ENCODE measurements at places on chromosomes 2 and 18.

DNA sequence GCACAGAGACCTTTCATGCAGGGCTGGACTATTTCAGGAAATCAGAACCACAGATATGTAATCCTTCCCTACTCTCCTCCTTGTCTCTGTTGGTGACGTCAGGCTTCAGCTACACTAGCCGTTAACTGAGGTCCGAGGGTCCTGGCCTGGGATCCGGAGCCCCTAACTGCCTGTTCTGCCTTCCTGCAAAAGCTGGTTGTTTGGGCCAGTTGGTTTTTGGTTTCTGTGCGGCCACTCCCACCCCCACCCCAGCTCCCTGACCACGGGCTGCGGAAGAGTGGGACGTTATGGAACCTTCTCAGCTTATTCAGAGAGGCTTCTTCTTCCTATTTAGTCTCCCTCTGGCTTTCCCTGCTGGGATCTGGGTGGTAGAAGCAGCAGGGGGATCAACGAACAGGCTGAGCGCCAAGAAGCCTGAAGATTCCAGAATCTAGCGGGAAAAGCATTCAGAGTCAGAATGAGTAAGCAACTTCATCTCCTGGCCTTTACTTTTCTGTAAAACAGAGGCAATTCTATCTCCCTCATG lies 49.3 kb upstream of the ROCK2 start:
- H3K4me3 ChIP-seq, result no peak overlapping the region
- peaks cover 5% of the 10 kb centered on the region for H3K27me3 ChIP-seq
- DNase-seq, result no peak
- no peaks in the 10 kb centered on the region for H3K36me3 ChIP-seq

GRCh38 chr2:160870729-160871465 lies 289.3 kb upstream of the TANK start:
- H3K4me3 ChIP-seq, result peak overlapping the region; percentile 24
- H3K36me3 ChIP-seq, result no peaks in the 10 kb centered on the region
- peaks cover 34% of the 10 kb centered on the region for H3K4me1 ChIP-seq
- H3K27ac ChIP-seq, result peak overlapping the region; percentile 30
- no peaks in the 10 kb centered on the region for H3K27me3 ChIP-seq

DNA sequence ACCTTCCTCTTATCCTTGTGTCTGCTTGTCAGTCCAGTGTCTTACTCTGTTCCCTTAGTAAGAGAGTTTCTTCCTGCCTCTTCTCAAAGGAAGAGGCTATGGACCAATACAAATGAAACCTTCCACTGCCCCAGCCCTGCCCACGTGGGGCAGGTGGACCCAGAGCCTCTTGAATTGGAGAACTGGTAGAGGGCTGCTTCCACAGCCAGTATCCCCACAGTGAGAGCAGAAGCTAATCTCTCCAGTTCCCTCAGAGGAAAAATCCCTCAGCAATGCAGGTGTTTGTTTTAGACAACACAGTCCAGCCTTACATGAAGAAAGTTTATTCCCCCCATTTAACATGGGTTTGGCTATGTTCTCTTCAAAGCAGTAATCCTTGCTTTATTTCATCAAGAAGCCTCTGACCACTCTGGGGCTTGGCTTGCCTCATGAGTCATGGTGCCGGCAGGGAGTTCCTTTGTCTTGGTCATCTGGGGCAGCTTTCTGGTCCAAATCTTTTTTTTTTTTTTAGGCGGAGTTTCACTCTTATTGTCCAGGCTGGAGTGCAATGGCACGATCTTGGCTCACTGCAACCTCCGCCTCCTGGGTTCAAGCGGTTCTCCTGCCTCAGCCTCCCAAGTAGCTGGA lies 6.5 kb upstream of the CYBRD1 start:
- no peak overlapping the region for H3K27ac ChIP-seq
- H3K27me3 ChIP-seq, result peaks cover 7% of the 10 kb centered on the region
- peaks cover 5% of the 10 kb centered on the region for H3K36me3 ChIP-seq
- H3K4me3 ChIP-seq, result peak overlapping the region; percentile 30
- H3K4me1 ChIP-seq, result peaks cover 18% of the 10 kb centered on the region

- peak; percentile 16 for DNase-seq
- H3K27ac ChIP-seq, result no peak overlapping the region
- H3K36me3 ChIP-seq, result peaks cover 6% of the 10 kb centered on the region
- peaks cover 34% of the 10 kb centered on the region for H3K4me1 ChIP-seq
Observed at GRCh38 chr2:150919901-150920300, 341.8 kb downstream of the RBM43 start.

- H3K27me3 ChIP-seq, result no peaks in the 10 kb centered on the region
- H3K27ac ChIP-seq, result peak overlapping the region; percentile 77
- H3K4me1 ChIP-seq, result peaks cover 76% of the 10 kb centered on the region
- H3K4me3 ChIP-seq, result peak overlapping the region; percentile 60
- no peaks in the 10 kb centered on the region for H3K36me3 ChIP-seq
Observed at GRCh38 chr2:14516844-14517243, 115.7 kb upstream of the LRATD1 start.

GRCh38 chr2:58788402-58788801 lies 547.3 kb upstream of the FANCL start:
- no peaks in the 10 kb centered on the region for H3K4me1 ChIP-seq
- no peaks in the 10 kb centered on the region for H3K36me3 ChIP-seq
- H3K27ac ChIP-seq, result no peak overlapping the region
- DNase-seq, result no peak

DNA sequence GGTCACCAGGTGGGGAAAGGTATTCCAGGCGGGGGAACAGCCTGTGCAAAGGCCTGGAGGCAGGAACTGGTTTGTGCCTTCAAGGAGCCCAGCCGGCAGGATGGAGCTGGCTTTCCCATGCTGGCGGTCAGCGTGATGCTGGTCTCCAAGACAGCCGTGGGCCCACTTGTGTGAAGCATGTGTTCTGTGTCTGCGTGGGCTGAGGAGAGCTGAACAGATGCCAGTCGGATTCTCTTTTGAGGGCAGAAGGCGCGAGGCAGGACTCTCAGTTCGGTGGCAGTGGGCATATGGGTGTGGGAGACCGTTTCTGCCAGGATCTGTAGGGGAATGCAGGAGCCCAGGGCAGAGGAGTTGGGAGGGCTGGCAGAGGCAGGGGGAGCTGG lies 191.6 kb downstream of the TWIST2 start:
- H3K4me3 ChIP-seq, result no peak overlapping the region
- peaks cover 38% of the 10 kb centered on the region for H3K27me3 ChIP-seq
- H3K4me1 ChIP-seq, result no peaks in the 10 kb centered on the region
- no peak for DNase-seq

DNA sequence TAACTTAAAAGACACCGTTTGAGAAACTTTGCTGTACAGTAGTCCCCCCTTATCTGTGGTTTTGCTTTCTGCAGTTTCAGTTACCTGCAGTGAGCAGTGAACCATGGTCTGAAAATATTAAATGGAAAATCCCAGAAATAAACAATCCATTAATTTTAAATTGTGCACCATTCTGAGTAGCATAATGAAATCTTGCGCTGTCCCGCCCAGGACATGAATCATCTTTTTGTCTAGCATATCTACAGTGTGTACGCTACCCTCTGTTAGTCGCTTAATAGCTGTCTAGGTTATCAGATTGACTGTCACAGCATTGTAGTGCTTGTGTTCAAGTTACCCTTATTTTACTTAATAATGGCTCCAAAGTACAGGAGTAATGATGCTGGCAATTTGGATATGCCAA lies 6.1 kb downstream of the ARPC2 start:
- no peak for DNase-seq
- peaks cover 2% of the 10 kb centered on the region for H3K27me3 ChIP-seq
- peaks cover 89% of the 10 kb centered on the region for H3K4me1 ChIP-seq
- H3K4me3 ChIP-seq, result peak overlapping the region; percentile 1
- 0 out of 2 replicates have a peak overlapping the region, but pooled peaks have one; percentile 3 for H3K27ac ChIP-seq

GRCh38 chr2:48779019-48779716 lies 23.6 kb upstream of the LHCGR start:
- DNase-seq, result no peak
- no peak overlapping the region for H3K4me3 ChIP-seq
- no peaks in the 10 kb centered on the region for H3K27me3 ChIP-seq
- no peak overlapping the region for H3K27ac ChIP-seq
- no peaks in the 10 kb centered on the region for H3K36me3 ChIP-seq

DNA sequence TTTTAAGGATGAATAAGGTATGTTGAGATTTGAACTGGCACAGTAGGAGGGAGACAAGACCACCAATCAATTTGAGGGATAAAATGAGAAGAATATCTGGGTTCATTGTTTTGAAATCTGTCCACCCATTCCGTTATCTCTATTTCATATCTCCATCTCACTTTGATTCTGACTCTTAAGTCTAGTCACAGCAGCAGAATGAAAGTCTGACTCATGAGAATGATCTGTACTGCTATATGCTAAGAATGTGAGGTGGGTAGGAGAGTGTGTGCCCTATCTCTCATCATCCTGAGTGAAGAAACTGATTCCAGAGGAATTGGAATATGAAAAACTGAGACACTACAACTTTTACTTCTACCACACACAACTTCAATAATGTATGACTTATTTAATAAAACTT lies 1994.5 kb upstream of the PIK3C3 start:
- no peak overlapping the region for H3K4me3 ChIP-seq
- H3K36me3 ChIP-seq, result no peaks in the 10 kb centered on the region
- H3K27me3 ChIP-seq, result no peaks in the 10 kb centered on the region
- H3K4me1 ChIP-seq, result peaks cover 17% of the 10 kb centered on the region
- peak; percentile 63 for DNase-seq
- H3K27ac ChIP-seq, result no peak overlapping the region

GRCh38 chr18:74331404-74331803 lies 15.8 kb downstream of the C18orf63 start:
- no peak overlapping the region for H3K4me3 ChIP-seq
- H3K27ac ChIP-seq, result no peak overlapping the region
- H3K4me1 ChIP-seq, result no peaks in the 10 kb centered on the region
- H3K36me3 ChIP-seq, result no peaks in the 10 kb centered on the region

DNA sequence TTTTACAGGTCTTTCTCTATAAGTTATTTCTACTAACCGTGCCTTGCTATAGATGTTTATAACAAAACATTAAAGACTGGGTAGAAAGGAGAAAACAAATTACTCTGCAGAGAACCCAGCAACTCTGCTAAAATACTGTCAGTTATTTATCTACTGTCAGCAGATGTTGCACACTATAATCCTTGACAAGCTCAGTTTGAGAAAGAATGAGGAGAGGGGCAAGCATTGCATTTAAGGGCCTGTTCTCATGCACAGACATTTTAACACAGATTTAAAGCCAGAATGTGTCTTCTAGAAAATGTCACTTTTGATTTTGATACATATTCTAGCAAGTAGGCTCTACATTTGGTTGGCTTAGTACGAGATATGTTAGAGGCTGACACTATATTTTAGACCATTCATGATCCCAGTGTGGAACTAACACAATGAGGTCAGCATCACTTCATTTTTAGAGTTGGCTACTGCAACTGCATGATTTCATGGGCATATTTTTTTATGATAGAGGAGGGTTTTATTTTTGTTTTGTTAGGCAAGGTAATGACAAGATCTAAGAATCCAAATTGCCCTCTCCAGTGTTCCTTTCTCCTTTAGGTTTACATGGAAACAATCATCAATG lies 516.4 kb downstream of the ZEB2 start:
- H3K27me3 ChIP-seq, result no peaks in the 10 kb centered on the region
- peaks cover 10% of the 10 kb centered on the region for H3K4me1 ChIP-seq
- no peak overlapping the region for H3K27ac ChIP-seq

DNA sequence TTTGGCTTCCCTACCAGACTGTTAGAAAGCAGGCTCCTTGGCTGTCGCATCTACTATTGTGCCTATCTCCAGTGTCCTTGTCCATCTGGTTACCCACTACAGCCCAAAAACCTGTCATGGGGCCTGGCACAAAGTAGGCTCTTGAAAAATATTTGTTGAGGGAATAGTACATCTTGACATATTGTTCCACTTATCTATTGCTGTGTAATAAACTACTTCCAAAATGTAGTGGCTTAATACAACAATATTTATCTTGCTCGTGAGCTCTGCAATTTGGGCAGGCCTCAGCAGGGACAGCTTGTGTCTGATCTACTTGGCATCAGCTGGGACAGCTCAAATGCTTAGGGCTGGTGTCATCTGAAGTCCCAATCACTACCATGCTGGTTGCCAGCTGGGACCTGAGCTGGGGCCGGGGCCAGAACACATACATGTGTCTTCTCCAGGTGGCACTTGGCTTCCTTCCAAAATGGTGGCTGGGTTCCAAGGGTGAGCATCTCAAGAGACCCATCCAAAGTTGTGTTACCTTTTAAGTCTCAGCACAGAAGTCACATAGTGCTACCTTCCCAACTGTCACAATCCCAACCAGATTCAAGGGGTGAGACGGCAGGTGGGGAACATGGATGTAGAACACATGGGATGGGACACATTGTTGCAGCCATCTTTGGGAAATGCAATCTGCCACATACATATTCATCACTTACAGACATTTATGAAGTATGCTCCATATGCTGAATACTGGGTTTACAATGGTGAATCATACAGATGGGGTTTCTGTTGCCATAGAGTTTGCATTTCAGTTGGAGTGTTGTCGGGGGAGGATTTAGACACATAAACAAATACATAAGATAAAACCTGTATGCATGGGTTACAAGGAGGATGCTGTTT lies 134.2 kb downstream of the FOXI3 start:
- no peaks in the 10 kb centered on the region for H3K36me3 ChIP-seq
- no peaks in the 10 kb centered on the region for H3K4me1 ChIP-seq
- no peaks in the 10 kb centered on the region for H3K27me3 ChIP-seq
- H3K27ac ChIP-seq, result no peak overlapping the region

GRCh38 chr2:221447310-221447709 lies 124.8 kb downstream of the EPHA4 start:
- H3K27me3 ChIP-seq, result no peaks in the 10 kb centered on the region
- no peak overlapping the region for H3K27ac ChIP-seq
- H3K36me3 ChIP-seq, result peaks cover 18% of the 10 kb centered on the region
- no peak for DNase-seq
- H3K4me3 ChIP-seq, result no peak overlapping the region

- no peak overlapping the region for H3K27ac ChIP-seq
- peaks cover 1% of the 10 kb centered on the region for H3K27me3 ChIP-seq
- H3K4me1 ChIP-seq, result no peaks in the 10 kb centered on the region
- H3K36me3 ChIP-seq, result no peaks in the 10 kb centered on the region
- no peak overlapping the region for H3K4me3 ChIP-seq
Observed at GRCh38 chr2:143000599-143000998, 123.1 kb downstream of the KYNU start.

- peak overlapping the region; percentile 91 for H3K4me3 ChIP-seq
- peak overlapping the region; percentile 98 for H3K27ac ChIP-seq
- peaks cover 32% of the 10 kb centered on the region for H3K36me3 ChIP-seq
Observed at GRCh38 chr18:58579561-58580047, 49.3 kb downstream of the ALPK2 start.

GRCh38 chr2:156532989-156533388 lies 96.8 kb downstream of the GPD2 start:
- peaks cover 3% of the 10 kb centered on the region for H3K27me3 ChIP-seq
- H3K36me3 ChIP-seq, result 0 out of 2 replicates have a peak, but pooled peaks cover 5% of the 10 kb centered on the region
- H3K4me1 ChIP-seq, result peaks cover 30% of the 10 kb centered on the region
- DNase-seq, result no peak

DNA sequence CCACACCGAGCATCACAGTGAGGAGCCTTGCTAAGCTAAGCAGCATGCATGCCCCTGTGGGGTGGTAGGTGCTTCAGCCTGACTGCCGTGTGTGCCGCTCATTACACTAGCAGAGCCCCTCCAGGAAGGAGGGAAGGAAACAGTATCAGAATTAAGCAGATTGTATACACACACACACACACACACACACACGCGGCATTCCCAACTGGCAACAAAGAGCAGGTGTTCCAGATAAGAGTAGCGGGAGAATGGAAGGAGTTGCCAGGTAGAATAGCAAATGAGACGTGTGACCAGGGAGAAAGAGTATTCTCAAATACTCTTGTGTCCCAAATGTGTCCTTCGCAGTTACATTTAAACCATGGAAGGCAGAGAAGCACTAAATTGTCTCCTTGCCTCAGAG lies 47.6 kb upstream of the TTC39C start:
- H3K36me3 ChIP-seq, result no peaks in the 10 kb centered on the region
- H3K4me3 ChIP-seq, result no peak overlapping the region
- H3K4me1 ChIP-seq, result peaks cover 5% of the 10 kb centered on the region
- no peak overlapping the region for H3K27ac ChIP-seq
- peaks cover 8% of the 10 kb centered on the region for H3K27me3 ChIP-seq

GRCh38 chr2:9282128-9283112 lies 75.8 kb downstream of the ASAP2 start:
- H3K27ac ChIP-seq, result no peak overlapping the region
- H3K27me3 ChIP-seq, result peaks cover 4% of the 10 kb centered on the region
- H3K4me1 ChIP-seq, result peaks cover 74% of the 10 kb centered on the region
- H3K4me3 ChIP-seq, result no peak overlapping the region

Measured in HFFc6 (cell line).